ENCODE measurements at places on chromosomes 12 and 14.

DNA sequence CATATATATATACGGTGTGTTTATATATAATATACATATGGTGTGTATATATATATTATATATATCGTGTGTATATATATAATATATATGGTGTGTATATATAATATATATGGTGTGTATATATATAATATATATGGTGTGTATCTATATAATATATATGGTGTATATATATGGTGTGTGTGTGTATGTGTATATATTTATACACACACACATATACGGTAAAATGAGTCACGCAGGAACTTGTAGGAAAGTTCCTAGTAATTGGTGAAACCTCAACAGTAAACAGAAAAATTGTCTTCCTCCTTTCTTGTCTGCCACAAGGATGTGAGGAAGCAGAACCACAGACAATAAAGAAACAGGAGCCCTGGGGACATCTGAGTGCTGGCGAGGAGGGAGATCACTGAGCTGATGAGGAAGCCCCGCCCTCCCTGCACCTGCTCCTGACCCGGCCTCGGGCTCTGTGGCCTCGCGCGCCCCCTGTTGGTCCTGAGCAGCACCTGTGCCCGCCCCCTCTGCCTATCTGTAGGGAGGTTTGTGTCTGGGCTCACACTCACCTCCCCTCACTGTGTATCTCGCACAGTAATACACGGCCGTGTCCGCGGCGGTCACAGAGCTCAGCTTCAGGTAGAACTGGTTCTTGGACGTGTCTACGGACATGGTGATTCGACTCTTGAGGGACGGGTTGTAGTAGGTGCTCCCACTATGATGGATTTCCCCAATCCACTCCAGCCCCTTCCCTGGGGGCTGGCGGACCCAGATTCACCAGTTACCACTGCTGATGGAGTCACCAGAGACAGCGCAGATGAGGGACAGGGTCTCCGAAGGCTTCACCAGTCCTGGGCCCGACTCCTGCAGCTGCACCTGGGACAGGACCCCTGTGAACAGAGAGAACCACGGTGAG is 1079.4 kb downstream of the TMEM121 start:
- no peak for DNase-seq

DNA sequence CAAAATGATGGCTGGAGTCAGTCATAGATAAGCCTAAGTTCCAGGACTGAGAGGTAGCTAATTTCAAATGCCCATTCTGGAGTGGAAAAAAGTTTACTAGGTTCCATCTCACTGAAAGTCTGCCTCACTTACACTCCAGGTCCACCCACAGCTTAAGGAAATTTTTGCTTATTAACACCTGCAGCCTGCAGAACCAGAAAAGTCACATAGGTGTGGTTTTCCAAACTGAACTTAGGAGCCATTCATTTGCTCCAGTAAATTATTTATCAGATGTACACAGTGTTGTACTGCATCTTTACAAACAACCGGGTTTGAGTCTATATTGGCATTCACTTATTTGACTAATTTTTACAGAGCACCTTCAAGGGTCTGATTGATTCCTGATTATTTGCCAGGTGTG is 157.4 kb upstream of the ARID2 start:
- DNase-seq = no peak

DNA sequence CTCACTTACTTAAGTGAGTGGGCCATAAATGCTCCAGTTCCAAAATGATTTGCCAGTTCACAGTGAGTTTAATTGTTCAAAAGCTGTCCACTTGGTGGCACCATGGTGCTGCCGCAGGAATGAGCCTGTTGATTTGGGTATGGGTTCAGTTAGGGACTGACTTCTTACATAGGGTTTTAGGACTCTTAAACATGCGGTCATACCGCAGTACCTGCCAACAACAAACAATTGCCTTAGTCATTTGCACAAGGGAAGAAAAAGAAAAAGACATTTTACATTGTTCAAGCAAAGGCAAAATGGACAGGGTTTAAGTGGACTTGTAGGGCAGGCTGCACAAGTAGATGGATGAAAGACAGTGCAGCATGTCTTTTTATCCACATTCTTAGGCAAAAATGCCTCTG is 80.0 kb upstream of the DBX2 start:
- peak; percentile 64 for DNase-seq

DNA sequence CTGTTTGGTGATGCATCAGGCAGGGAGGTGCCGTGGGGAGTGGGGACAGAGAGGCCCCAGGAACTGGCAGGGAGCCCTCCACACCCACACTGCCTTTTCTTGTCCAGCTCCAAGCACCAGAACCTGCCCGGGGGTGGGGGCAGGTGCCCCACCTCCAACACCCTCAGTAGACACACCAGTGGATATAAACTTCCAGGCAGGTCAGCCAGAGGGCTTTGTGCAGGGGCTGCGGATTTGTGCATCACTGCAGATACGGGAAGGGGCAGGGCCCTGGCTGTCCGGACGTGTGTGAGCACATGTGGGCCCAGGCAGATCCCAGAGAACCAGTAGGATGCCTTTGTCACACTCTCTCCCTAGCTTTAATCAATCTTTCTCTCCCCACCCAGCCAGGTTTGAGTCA is 1.3 kb upstream of the TGM1 start:
- DNase-seq = no peak

DNA sequence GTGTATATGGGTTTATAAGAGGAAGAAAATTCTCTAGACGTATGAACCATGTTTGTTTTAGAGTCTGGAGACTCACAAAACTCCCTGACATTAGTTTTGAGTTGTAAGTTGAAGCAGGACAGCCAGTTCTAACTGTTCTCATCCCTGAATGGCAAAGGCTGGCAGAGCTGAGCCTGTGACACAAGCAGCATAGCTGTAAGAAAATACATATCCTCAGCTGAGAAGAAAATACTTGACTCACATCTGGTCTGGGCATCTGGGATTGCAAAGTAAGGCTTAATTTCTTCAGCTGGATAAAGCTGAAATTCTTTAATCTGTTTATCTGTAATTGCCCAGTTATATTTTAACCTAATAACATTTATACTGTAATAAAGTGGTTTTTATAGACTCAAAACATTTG is 156.3 kb downstream of the PELI2 start:
- DNase-seq = no peak

- no peak for DNase-seq
Observed at GRCh38 chr14:56887216-56887615, 76.9 kb upstream of the OTX2 start.

- no peak for DNase-seq
Observed at GRCh38 chr14:89167705-89168104, 249.3 kb downstream of the FOXN3 start.

- no peak for DNase-seq
Observed at GRCh38 chr14:89129570-89129969, 287.5 kb downstream of the FOXN3 start.

- no peak for DNase-seq
Observed at GRCh38 chr14:99873653-99874052, 80.4 kb downstream of the EML1 start.

- DNase-seq = no peak
Observed at GRCh38 chr12:51806896-51807295, 41.6 kb downstream of the FIGNL2 start.

GRCh38 chr12:4250691-4251090 is 22.9 kb upstream of the CCND2 start:
- DNase-seq = no peak

GRCh38 chr14:84527706-84528105 is 1002.2 kb upstream of the FLRT2 start:
- DNase-seq = no peak

- no peak for DNase-seq
Observed at GRCh38 chr14:105011312-105011990, 9.4 kb downstream of the CDCA4 start.
